SW 1271 (cell line): ENCODE measurements at places on chromosomes 7 and 10.
A peak's percentile ranks its signal among the peaks of the same experiment; 100 is the strongest.

DNA sequence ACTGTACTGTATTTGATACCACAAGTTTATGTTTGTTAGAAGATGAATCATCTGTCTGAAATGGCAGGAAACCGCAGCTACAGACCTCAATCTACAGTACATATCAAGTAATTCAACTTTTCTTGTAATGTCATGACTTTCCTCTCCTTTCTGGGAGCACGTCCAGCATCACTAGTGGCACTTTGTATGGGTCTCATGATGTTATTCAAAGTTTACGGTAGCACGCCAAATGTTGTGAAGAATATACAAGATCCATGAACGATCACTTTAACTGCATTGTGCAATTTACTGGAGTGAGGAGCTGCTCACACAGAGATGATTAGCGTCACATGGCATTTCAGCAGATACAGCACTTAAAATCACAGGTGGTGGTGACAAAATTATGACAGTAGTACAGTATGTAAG lies 257.8 kb upstream of the GNAI1 start:
- peak; percentile 14 for DNase-seq

- no peak for DNase-seq
Observed at GRCh38 chr7:100483722-100484672, at the start of gene NYAP1. Gene NYAP1, plus strand, starts transcription at chr7:100483927. Its CDS starts 1,385 bp downstream, at chr7:100485312.

- DNase-seq, result no peak
Observed at GRCh38 chr7:150992833-150993302, 2.1 kb downstream of the NOS3 start.

DNA sequence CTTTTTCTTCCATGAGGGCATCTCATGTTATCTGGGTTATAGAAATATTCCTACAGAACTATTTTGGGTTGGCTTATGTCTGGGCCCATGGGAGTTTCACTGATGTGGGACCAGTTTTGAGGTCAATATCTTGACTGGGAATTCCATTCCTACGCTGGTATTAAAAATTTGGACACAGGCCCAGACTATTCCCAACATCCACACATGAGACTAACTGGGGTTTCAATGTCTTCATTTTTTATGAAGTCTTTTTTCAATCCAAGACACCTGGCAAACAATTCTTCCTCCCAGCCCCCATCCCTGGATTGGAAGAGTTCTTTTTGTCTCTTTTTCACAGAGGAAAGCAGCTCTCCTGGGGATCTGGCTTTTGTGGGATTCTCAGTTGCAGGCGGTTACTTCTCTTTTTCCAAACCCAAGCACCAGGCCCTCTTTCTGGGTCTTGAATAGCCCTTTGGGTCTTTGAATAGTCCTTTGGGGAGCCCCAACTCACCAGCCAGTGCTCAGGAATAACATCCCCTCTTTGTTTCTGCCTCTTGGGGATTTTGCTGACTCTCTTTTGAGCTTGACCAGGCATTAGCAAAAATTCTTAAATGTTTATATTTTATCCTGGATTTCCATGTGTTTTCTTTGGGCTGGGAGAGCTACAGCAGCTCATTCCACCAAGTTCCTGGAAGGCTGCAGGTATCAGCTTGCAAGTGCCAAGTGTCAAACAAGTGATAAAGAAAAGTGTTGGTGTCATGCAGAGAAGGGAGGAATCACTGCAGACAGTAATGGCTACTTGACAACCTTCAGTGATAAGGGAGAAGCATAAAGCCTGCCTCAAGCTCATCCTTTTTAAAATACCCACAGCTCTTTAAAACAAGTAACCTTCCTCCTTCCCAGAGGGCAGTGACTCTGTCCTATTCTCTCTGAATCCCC lies 234.3 kb downstream of the ADAM12 start:
- no peak for DNase-seq

DNA sequence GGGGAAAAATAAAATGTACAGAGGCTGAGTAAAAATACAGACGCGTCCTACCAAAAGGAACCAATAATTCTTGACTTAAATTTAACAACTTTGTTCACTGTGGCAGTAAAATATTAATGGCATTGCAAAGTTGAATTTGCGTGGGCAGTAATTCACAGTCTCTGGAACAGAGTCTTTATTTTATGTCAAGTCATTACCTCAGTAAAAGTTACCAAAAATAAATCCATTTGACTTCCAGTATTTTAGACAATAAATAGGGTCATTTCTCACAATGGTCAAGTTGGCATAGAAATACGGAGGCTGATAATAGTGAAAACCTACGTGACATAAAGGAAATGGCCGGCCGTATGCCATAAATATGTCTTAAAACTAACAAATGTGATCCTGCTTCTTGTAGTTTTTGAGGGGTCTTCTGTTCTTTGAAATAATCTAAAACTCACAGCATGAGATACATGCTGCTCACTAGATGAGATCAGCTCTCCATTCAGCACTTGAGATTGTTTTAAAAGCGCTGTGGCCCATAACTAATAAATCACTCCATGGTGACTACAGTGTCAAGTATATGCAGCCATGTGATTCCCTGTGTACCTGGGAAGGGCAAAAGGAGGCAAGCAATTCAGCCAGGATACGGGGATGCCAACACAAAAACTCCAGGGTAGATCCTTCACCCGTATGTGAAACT lies 75.3 kb downstream of the DOCK4 start:
- no peak for DNase-seq

- DNase-seq, result no peak
Observed at GRCh38 chr10:120768227-120768626, 82.9 kb upstream of the WDR11 start.

- DNase-seq, result no peak
Observed at GRCh38 chr10:93758508-93758885, 761 bp downstream of the LGI1 start.

GRCh38 chr10:62554632-62555199 lies 180.5 kb downstream of the ZNF365 start:
- no peak for DNase-seq

GRCh38 chr7:45456747-45457524 lies 117.2 kb upstream of the ADCY1 start:
- no peak for DNase-seq

- no peak for DNase-seq
Observed at GRCh38 chr7:158676906-158677305, 27.7 kb downstream of the NCAPG2 start.

DNA sequence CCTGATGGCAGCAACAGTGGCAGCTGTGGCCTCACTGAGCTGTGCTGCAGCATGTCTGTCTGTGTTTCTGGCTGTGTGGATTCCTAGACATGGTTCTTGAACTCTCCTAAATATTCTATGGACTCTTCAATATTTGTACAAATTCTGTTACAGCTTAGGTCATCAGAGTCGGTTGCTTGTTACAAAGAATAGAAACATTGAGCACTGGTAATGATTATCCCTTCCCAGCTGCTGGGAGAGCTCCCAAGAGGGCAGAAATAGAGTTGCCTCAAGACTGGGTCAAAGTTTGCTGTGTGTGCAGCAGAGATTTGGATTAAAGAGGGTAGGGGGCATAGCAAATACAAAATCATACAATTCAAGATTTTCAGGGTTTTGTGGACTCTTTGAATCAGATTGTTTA lies 337.1 kb upstream of the AKR1E2 start:
- no peak for DNase-seq

- no peak for DNase-seq
Observed at GRCh38 chr7:106795084-106795876, 69.8 kb upstream of the PIK3CG start.

DNA sequence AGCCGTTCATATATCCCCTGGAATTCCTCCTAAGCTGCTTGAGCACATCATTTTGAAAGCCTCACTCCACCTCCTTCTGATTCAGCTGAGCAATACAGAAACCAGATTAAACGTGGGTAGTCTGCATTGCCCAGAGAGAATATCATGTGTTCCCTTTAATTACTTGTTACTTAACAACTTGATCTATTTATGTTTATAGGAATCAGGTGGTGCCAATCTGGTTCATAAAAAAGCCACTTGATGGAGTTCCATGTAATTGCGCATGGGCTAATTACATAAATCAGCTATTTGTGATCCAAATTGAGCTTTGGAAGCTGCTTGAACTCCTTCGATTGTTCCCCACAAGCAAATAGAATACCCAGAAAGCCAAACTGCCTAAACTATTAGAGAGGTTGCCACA lies 114.7 kb upstream of the ADCY1 start:
- no peak for DNase-seq

DNA sequence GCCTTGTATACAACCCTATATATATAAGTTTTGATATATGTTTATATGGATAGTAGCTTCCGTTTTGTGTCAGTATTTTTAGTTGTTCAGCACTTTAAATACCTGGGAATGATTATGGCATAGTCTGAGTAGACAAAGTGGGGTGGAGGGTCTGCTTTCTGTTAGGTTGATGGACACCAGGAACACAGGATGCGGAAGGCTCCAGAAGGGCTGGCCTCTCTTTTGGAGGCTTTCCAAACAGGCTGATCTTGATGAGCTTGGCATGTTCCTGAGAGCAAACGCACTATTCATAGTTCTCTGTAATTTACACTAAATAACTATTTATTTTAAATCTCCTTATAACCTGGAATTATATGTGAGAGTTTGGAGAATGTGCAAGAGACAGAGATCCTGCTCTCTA lies 12.7 kb downstream of the AKR1E2 start:
- DNase-seq, result no peak

GRCh38 chr7:108455998-108456677 lies at the start of gene NRCAM:
Gene NRCAM, minus strand, starts transcription at chr7:108456436. Its CDS starts 216,372 bp downstream, at chr7:108240064.
- DNase-seq, result peak; percentile 19

GRCh38 chr7:107267138-107267537 lies 98.3 kb downstream of the HBP1 start:
- DNase-seq, result no peak

DNA sequence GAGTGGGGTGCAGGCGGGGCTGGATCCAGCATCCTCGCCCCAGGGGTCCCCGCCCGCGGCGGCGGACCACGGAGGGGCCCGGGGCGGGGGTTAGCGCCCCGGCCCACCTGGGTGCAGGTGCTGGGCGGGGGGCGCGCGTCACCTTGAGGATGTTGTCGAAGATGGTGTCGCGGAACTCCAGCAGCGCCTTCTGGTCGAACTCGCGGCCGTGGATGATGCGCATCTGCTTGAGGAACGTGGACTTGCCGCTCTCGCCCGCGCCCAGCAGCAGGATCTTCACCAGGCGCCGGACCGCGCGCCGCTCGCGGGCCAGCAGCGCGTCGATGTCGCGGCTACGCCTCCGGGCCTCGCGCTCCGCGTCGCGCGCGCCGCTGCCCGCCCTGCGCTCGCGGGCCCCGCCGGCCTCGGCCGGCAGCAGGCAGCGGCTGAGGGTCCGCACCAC lies 376 bp downstream of the GNA12 start:
- no peak for DNase-seq

DNA sequence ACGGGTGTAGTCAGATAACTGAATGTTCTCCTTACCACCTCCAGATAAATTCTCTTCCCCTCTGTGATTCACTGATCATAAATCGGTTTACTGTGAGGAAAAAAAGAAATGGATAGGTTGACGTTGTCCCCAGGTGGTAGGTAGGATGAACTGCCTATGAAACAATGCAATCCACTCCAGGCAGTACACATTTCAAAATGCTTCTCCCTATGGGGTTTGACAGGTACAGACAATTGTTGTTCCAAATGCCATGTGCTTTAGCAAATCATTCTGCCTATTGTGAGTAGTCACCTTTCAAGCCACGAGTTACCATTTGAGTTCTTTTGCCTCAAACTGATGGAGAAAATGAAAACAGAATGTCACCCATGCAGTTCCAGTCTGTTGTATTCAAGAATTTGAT lies 21.8 kb downstream of the VIM start:
- no peak for DNase-seq

DNA sequence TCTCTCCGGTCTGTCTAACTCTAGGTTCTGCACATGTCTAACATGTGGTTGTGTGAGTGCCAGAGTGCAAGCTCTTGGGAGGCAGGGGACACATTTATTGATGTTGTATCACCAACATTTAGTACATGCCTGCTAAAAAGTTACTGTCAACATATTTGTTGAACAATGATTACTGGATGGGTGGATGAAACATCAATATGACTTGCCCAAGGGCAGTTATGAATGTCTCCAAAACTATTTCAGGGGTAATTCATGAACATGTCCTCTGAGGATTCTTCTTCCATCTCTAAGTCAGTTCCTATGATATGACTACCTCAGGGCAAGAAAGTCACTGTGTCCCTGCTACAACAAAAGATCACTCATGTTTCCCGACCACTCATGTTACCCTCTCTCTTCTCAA lies 91.3 kb upstream of the STEAP1B start:
- DNase-seq, result no peak

GRCh38 chr7:39094731-39095130 lies 117.0 kb downstream of the POU6F2 start:
- no peak for DNase-seq

DNA sequence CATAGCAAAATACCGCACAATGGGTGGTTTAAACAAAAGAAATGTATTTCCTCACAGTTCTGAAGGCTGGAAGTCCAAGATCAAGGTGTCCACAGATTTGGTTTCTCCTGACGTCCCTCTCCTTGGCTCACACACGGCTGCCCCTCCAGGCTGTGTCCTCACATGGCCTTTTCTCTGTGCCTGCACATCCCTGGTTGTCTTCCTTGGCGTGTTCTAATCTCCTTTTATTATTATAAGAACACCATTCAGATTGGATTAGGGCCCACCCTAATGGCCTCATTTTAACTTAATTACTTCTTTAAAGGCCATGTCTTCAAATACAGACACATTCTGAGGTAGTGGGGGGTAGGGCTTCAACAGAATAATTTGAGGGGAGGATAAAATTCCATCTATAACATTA lies 87.9 kb downstream of the FZD1 start:
- DNase-seq, result no peak

DNA sequence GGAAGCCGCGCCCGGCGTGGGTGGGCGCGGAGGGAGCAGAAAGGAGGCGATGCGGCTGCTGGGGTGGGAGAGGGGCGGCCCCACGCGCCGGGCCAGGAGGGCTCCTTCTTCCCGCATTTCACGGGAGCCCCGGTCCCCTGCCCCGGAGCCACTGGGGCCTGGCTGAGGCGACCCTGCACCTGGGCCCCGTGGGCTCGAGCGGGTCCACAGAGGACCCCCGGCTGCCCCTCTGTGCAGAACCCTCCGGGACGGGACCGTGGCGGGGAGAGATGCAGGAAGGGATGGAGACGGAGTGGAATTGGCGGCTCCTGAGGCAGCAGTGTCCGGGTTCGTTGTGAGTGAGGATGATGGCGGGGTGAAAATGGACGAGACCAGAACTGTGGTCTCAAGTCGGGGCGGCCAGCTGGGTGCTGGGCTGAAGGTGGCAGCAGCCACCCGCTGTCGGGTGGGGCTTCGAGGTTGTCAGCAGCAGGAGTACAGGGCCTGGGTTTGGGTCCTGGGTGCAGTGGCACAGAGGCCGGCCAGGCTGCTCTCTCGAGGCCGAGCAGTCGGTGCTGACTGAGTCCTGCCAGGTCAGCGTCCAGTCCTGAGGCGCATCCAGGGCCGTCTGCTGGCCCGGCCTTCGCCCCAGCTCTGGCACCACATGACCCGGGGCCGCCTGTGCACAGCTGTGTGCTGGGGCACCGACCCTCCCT lies 80.4 kb downstream of the VIPR2 start:
- no peak for DNase-seq

DNA sequence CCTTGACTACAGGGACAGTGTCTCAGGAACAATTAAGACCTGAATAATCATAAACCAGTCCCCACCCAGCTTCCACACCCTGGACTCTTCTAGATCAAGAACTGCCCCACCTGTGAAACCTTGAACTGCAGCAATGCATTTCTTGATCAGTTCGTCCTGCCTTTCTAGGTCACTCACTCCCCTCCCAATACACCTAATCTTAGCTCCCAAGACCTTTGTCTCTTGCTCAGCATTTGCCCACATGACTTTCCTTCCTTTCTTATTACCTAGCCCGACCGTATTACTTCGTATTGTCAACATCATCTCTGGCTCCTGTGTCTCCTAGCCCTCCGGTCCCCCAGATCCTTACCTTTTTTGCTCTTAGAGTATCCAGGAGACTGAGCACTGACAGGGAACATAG lies 5.5 kb upstream of the NAMPT start:
- no peak for DNase-seq
